ENCODE measurements at places on chromosomes 12 and 14. TPM values are rescaled to one million over a fixed set of nuclear protein-coding genes. Genes with fewer than 3 reads are reported as not detected.

ARHGEF40 gene
- total RNA-seq = 0.31 TPM

SRSF5 gene
- 278 TPM for total RNA-seq

ACRBP gene
- 1.8 TPM for total RNA-seq

SPTB gene
- total RNA-seq = 0.11 TPM

RAD51B gene
- 25.2 TPM for total RNA-seq

TAS2R13 gene
- 1.0 TPM for total RNA-seq

SLC7A8 gene
- total RNA-seq = 0.28 TPM

JPH4 gene
- total RNA-seq = 10.3 TPM

CCDC198 gene
- 2.6 TPM for total RNA-seq

CHST11 gene
- total RNA-seq = 38.1 TPM

MYH6 gene
- not detected for total RNA-seq

LRP1 gene
- total RNA-seq = 1.1 TPM

KLRK1 gene
- total RNA-seq = 1.2 TPM

ADGRD1 gene
- total RNA-seq = 1.3 TPM

PSMC1 gene
- total RNA-seq = 97.4 TPM

APOF gene
- total RNA-seq = not detected

NTN4 gene
- total RNA-seq = 0.15 TPM

CLEC6A gene
- total RNA-seq = not detected

SMCO2 gene
- total RNA-seq = 0.27 TPM

NT5DC3 gene
- 10.1 TPM for total RNA-seq

NID2 gene
- total RNA-seq = 0.27 TPM

AMDHD1 gene
- total RNA-seq = 0.15 TPM

PLEKHD1 gene
- not detected for total RNA-seq

SCN8A gene
- 0.08 TPM for total RNA-seq

SLC4A8 gene
- total RNA-seq = 10.7 TPM

HOXC13 gene
- total RNA-seq = not detected

SPX gene
- total RNA-seq = not detected

RAD51AP1 gene
- total RNA-seq = 29.7 TPM

KCNMB4 gene
- 0.13 TPM for total RNA-seq

FOXN4 gene
- not detected for total RNA-seq

TEX52 gene
- not detected for total RNA-seq

CBLN3 gene
- 2.8 TPM for total RNA-seq

MSRB3 gene
- total RNA-seq = 1.2 TPM

ANKRD33 gene
- not detected for total RNA-seq

INSM2 gene
- total RNA-seq = not detected
